Fibroblast of upper back skin (primary cell): ENCODE measurements at places on chromosomes 13 and 19.

DNA sequence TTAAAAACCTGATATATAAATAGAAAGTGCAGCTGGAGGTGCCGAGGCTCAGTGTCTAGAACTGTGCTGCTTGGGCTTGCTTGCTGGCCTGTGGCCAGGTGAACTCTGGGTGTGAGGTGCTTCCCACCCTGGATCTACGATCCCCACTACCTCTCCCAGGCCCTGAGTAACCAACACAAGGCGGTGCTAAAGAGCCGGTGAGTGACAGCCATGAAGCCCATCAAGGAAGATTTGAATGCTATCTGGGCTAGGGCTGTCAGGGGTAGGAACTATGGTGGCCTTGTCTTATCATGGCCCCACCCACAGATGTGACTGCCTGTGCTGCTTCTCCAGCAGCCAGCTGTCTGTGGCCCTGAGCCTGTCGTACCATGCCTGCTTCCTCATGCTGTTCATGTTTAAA, 25.6 kb upstream of the ZNF91 start:
- no peak for DNase-seq

DNA sequence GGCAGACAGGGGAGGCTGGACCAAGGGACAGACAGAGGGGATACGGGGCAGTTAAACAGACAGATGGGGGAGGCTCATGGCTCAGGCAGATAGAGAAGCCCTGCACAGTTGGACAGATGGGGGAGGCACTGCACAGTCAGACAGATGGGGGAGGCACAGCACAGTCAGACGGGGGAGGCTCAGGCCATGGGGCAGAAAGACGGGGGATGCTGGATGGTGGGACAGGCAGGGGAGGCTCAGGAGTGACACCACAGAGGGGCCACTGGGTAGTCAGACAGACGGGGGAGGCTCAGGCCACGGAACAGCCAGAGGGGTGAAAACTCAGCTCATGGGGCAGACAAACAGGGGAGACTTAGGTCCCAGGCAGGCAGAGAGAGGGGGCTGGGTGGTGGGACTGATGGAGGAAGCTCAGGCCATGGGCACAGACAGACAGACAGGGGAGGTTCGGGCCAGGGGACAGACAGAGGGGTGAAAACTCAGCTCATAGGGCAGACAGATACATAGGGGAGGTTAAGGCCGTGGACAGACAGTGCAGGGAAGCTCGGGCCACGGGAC, 886 bp downstream of the MFSD12 start:
- no peak for DNase-seq

- DNase-seq, result no peak
These were observed 7.0 kb downstream of the MYH14 start for GRCh38 chr19:50210425-50210824.

- no peak for DNase-seq
These were observed 403.5 kb upstream of the GPC6 start for GRCh38 chr13:92823059-92823458.

DNA sequence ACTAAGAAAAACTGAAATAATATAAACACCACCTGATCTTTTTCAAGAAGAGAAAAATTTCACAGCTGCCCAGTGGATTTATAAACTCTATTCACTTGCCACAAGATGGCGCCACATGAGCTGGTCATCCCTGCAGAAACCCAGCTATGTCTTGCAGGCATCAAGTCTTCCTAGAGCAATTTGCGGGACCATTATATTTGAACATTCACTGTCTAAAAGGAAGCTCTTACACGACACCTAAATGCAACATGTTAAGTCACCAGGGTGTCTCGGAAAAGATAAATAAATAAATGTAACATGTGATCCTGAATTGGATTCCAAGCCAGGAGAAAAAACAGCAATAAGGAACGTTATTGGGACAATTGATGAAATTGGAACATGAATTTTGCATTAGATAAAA, 20.3 kb upstream of the AKT2 start:
- DNase-seq, result peak; percentile 86

DNA sequence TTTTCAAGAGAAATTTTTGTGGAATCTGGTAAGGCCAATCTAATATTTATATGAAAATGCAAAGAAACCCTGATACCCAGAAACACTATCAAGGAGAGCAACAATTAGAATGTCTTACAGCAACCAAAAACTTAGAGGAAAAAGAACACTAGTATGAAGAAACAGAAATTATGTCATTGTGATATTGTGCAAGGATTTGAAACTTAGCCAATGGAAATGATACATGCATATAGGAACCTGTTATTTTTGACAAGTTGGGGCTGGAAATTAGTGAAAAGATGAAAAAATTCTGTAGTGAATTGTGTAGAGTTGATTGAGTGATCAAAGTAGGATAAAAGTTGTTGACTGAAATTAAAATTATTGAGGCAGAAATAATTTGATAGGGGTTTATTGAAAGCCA, 792.6 kb upstream of the SLITRK6 start:
- DNase-seq, result no peak

- no peak for DNase-seq
These were observed 40.2 kb downstream of the SUGP2 start for GRCh38 chr19:18993115-18993514.

DNA sequence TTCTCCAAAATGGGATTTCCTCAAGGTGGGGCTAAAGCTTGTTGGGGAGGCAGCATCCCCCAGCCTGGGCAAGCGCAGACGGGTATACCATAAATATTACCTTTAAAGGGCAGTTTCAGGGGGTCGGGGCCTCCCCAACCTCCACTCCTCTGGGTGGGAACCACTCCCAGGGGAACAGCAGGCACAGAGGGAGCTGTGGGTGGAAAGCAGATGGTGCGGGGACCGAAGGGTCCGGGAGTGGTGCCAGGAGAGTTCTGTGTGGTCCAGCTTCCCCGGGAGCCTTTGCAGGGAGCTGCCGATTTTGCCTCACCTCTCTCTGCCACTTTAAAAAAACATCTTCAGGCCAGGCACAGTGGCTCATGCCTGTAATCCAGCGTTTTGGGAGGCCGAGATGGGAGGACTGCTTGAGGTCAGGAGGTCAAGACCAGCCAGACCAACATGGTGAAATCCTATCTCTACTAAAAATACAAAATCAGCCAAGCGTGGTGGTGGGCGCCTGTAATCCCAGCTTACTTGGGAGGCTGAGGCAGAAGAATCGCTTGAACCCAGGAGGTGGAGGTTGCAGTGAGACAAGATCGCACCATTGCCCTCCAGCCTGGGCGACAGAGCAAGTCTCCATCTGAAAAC, 5.5 kb downstream of the MAST3 start:
- no peak for DNase-seq

DNA sequence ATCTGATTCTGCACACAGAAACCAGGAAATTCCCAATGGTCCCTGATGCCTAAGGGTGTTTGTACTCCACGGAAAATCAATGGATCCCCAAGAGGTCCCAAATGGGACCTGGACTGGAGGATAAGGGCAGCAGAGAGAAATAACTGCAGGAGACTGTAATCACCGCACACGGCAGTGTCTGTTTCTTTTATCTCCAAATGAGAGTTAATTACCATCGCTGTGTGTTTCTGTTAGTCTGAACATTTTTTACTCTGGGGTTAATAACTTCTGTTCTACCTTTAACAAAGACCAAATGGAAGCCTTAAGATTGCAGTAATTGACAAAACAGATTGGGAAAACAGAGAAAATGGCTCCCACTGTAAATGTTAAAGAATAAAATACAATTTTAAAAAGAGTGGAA, 320.9 kb downstream of the DCLK1 start:
- no peak for DNase-seq

- DNase-seq, result no peak
These were observed 326.9 kb downstream of the FGF9 start for GRCh38 chr13:21997726-21998125.

DNA sequence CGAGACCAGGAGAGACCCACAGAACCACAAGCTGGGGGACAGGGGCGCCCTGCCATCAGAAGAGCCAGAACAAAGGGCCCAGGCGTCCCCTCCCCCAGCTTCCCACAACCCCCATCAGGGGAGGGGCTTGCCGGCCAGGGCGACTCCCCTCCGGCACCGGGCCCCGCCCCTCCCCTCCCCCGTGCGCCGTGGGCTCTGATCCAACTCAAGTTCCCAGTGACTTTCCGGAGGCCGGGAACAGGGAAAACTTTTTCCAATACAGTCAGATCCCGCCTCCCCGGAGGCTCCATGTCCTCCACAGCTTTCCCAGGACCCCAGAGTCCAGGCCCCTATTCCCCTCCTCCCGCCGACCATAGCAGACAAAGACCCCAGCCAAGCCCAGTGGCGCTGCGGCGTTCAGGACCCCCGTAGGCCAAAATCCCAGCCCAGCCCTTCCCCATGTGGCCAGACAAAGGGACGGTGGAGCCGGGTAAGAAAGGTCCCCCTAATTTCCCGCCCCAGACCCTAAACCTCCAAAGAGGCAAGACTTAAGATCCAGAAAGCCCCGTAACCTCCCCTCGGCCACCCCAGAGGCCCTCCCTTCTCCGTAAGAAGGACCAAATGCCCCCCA, 673 bp downstream of the TEAD2 start:
- peak; percentile 92 for DNase-seq

- DNase-seq, result no peak
These were observed 39.3 kb upstream of the UBE2L5 start for GRCh38 chr13:30382836-30383525.

GRCh38 chr19:28485292-28485691, 727.7 kb downstream of the UQCRFS1 start:
- DNase-seq, result no peak

- DNase-seq, result peak; percentile 80
These were observed 100.0 kb downstream of the GADD45B start for GRCh38 chr19:2575734-2576481.

- DNase-seq, result no peak
These were observed 1115.9 kb upstream of the PCDH9 start for GRCh38 chr13:68345963-68346531.

GRCh38 chr13:112783135-112783977, 93.5 kb downstream of the ATP11A start:
- peak; percentile 78 for DNase-seq

DNA sequence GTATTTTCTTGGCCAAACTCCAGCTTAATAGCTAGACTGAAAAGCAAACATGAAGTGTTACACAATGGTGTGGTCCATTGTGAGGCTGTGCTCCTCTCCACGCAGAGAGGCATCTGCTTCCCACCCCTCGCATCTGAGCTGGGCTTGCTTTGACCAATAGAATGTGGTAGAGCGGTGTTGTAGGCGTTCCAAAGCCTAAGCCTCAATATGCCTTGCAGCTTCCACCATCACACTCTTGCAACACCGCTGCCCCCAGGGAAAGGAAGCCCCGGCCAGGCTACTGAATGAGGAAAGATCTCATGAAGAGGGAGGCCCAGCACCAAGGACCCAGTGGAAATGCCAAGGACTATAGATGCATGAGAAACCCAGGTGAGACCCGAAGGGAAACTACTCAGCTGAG, 9.4 kb downstream of the FLT1 start:
- no peak for DNase-seq

DNA sequence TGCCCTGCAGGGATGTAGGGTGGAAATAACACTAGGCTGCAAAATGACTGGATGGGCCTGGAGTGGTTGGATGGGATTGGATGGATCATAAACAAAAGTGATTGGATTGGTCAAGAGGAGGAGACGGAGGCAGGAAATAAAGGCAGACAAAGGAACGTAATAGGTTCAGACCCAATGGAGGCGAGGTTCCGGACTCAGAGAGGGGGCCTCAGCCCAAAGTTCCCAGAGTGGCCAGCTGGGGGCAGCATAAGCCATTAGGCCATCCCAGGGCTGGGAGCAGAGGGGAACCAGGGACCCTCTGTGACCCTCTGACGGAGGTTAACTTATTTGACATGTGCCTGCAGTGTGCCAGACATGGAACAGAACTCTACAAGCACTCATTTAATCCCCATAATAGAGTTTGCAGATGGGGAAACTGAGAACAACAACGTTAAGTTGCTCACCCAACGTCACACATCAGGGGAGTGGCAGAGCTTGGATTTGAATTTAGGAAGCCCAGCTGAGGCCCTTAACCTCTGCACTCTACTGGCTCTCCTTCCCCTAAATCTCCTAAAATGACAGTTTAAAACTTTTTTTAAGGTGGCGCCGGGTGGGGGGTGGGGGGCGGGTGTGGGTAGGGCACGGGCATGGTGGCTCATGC, 15.3 kb upstream of the MAP1S start:
- DNase-seq, result peak; percentile 6

DNA sequence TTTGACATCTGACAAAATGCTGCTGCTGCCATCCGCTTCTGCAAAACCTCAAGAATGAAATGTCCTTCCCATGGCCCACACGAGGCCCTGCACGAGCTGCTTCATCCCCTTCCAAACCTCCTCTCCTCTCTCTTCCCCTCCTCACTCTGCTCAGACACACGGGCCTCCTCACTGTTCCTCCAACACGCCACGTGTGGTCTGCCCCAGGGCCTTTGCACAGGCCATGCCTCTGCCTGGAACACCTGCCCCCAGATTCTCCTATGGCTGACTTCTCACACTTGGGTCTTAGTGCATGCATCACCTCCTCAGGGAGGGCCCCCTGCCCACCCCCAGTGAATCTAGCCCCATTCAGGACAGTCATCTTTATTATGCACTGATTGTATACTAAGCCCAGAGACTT, 15.9 kb downstream of the NRTN start:
- no peak for DNase-seq

GRCh38 chr13:29538652-29539040, 56.8 kb downstream of the SLC7A1 start:
- DNase-seq, result no peak

DNA sequence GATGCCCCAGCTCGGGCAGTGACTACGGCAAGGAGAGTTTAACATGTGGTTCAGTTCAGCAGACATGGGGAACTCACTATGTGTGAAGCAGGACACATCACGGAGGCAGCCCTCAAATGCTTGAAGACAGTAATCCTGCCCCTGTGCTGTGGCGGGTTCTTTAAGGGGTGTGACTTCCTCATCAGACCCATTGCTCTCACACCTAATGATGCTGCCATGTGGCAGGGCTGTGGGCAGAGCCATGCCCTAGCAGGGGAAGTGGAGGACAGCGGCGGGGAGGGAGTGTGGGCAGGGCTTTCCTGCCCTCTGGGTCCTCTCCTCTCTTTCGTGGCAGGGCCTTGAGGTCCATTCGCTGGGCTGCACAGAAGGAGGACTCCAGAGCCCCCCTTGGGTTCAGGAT, 131.1 kb upstream of the GJB6 start:
- DNase-seq, result no peak

- DNase-seq, result peak; percentile 13
These were observed 19.6 kb upstream of the CCNA1 start for GRCh38 chr13:36412736-36413135.

DNA sequence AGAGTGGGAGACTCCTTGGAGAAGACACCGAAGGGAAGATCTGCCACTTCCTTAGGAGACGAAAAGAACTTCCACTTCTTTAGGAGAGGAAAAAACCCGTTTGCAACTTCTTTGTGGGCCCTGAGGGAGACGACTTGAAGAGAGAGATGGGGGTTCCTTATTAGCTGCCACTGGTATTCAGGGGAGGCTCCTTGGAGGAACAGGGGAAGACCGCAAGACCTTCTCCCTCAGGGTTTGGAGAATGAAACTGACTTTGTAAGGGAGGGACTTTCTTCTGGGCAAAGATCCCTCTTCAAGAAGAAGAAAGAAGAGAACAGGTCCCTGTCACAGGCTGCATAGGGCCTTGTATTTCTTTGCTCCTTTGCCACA, 416 bp downstream of the BCKDHA start:
- DNase-seq, result no peak

DNA sequence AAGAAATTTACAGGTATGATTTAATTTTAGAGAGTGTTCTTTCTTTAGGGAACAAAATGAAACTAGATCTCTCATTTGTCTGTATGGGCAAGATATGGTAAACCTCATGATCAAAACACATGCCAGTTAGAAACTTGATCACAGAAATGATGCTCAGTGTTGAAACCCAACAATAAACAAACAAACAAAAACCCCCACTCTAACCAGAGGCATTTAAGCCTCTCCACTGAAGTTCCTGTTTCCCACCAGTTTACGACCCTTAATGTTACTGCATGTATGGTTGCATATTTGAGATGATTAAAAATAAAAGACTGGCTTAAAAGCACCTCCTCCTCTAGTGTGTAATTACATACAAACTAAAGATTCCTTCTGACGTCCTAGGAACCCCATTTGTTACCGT, 293.3 kb upstream of the MAB21L1 start:
- no peak for DNase-seq
